ENCODE measurements at places on chromosomes 2 and 18. TPM values are rescaled to one million over a fixed set of nuclear protein-coding genes. Genes with fewer than 3 reads are reported as not detected.
A peak's percentile ranks its signal among the peaks of the same experiment; 100 is the strongest.

DNA sequence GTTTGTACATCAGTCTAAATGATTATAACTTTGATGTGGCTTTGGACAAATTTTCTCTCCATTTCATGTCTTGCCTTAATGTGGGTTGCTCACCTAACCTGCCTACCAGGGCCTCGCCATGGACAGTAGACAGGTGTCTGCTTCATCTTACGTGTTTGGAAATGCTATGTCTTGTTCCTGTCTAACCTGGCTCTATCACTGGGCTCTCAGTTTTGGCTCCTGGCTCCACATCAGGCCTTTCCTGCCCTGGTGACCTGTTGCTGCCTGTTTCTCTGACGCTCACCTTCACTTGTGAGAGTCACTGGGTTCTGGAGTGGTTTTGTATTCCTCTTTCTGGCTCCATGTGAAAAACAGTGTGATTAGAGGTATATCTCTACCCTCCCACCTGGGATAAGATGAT, 65.9 kb downstream of the PHLPP1 start:
- DNase-seq, result no peak

DNA sequence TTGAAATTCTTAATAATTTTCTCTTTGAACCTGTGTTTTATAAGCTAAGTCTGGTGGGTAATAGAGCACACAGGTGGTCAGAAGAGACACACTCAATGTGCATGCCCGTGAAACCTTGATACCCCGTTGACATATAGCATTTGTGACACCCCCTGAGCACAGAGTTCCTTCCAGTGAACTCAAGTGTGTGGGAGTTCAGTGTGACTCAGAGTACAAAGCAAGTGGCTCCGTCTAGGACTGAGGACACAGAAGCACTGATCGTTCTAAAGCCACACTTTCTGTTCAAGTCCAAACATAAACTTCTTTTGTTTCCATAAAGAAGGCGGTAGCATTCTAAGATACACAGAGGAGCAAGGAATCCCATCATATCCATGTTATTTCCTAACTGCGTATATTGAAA, 523.6 kb downstream of the PID1 start:
- no peak for DNase-seq

The MC2R gene
- total RNA-seq, result not detected

GRCh38 chr18:37987901-37988300, 422.3 kb upstream of the CELF4 start:
- DNase-seq, result no peak

The ZNF407 gene
- total RNA-seq, result 22.8 TPM

GRCh38 chr2:120103723-120104467, 91.0 kb downstream of the EPB41L5 start:
- no peak for DNase-seq

DNA sequence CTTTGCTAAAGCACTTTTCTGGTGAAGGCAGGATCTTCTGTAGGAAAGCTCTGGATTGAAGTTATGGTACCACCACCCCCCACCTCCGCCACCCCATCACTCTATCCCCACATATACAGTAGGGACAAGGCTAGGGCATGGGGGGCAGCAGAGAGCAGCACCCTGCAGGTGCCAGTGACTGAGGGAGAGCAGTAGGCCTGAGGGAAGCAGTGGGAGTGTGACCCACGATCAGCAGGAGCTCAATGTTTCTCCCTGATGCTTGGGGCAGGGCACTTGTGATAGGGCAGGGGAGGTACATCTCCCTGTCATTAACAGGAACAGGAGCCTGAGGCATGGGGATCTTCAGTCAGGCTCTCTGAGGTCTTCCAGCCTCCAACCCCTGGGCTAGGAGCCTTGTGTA, 121.6 kb downstream of the ZFP36L2 start:
- no peak for DNase-seq

The FZD7 gene
- total RNA-seq, result 26.4 TPM

DNA sequence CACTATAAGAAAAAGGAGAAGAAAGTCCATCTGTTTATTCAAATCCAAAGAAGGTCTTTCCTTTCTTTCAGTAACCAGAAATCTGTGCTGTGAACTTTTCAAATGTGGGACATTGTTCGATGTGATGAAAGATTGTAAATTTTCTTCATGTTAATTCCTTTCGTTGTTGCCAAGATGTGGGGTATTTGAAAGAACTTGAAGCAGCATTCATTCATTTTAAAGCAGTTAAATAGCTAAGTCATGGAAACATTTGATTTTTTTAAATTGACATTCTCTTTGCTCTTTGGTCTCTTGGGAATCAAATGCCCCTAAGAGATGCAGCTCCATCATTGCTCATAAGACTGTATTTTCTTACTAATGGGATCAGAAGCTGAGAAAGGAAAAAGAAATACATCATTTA, 93.7 kb upstream of the EHBP1 start:
- DNase-seq, result no peak

DNA sequence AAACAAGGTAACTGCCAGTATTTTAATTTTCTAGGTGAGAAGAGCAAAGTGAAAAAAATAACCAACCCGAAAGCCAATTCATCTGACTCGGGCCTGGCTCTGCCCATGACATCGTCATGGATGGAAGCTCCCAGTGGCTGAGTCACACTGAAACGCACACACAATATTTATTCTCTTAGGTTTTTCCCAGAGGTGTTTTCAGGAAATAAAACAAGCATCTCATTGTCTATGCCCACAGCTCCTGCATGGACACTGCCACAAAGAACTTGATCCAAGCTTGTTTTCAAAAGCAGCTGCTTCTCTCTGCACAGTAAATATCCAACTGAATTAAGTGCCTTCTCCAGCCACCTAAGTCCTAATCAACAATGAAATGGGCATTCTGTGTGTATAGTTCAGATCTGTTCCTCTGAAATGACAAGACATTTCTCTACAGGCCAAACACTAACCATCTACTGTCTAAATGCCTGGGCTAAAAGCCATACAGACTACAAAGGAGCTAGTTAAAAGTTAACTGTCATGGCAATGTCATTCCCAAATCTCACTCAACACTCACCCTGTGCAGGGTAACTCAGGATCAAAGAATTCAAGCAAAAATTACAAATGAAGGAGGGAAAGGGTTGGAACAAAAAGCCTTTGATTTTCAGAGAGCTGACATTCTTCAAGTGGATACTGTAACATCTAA, 62.9 kb downstream of the RPL31 start:
- no peak for DNase-seq

DNA sequence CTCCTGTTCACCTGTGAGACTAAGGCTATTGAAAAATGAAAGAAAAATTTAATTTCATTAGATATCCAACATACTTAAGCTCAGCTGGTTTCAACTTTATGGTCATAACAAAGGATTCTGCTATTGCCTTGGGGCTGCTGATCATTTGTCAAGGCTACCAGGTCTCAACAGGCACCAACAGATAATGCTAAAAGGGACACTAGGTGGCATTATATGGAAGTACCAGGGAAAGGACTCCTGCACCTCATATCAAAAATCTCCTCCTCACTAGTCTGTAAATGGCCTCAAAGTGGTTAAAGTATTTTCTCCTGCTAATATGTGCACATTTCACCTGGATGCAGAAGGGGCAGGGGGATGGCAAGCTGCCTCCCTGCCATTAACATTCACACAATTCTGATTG, 167.9 kb upstream of the REG3A start:
- DNase-seq, result no peak

- no peak for DNase-seq
Measured at GRCh38 chr2:26473796-26474195, 4.1 kb downstream of the OTOF start.

- DNase-seq, result no peak
Measured at GRCh38 chr2:88091943-88092342, 24.3 kb downstream of the SMYD1 start.

DNA sequence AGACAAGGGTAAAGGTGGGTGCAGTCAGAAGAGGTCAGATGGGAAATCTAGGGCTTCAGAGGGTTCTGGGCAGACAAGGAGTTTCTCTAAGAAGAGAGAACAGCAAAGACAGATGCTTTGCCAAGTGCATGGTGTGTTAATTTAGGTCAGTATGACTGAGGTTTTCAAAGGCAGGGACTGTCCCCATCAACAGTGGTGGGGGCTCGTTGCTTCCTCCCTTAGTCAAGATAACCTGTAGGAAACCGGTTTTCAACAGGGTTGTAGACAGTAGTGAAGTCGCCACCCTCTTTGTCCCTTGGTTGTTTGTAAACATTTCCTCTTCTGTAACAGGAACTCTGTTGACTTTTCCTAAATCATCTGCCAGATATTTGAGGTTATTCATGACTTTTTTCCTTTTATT, 11.6 kb downstream of the RAB12 start:
- no peak for DNase-seq

GRCh38 chr18:31677592-31677991, 6.8 kb downstream of the B4GALT6 start:
- no peak for DNase-seq

The GAD1 gene
- 60.9 TPM for total RNA-seq

- no peak for DNase-seq
Measured at GRCh38 chr18:9215221-9215933, 78.8 kb downstream of the ANKRD12 start.

GRCh38 chr2:1418566-1418965, 5.3 kb downstream of the TPO start:
- peak; percentile 90 for DNase-seq

DNA sequence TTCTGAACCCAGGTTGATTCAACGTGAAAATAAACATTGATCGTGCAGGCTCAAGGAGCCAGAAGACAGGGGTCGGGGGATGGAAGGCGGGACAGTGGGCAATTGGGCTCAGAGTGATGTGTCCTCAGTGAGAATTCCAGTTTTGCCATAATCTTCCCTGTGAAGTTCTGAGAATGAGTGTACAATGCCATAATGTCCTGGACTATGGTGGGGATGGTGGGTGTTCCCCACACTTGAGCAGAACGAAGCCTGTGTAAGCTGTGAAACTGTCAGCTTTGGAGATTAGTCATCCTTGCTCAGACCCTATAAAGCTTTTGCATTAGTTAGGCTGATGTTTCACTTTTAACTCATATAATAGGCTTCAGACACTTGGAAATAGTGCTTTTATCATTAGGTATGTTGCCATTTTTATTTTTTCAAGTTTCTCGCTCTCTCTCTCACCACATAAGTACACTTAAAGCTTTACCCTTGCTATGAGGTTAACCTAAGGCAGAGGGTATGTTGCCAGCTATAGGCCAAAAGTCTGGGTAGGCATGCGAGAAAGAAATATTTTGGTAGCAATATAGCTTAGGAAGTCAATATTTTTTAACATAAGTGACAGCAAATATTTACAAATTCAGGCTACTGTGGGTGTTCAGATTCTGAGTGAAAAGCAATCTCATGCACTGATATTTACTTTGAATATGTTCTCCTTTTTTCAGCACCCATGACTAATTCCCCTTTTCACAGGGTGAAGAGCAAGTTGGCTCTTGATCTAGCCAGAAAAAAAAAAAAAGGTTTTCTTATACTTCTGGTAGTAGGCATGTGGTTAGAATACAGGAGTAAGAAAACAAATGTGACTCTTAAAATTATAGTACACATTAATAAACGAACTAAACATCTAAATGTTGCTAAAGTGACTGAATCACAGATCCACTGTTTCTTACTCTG, 47.2 kb downstream of the CDC42EP3 start:
- no peak for DNase-seq

The GREB1 gene
- 14.4 TPM for total RNA-seq

GRCh38 chr2:237020090-237020489, 65.6 kb upstream of the COPS8 start:
- DNase-seq, result no peak

- no peak for DNase-seq
Measured at GRCh38 chr2:3368261-3368722, 9.3 kb downstream of the EIPR1 start.

GRCh38 chr2:203811491-203812221, 55.9 kb upstream of the CTLA4 start:
- DNase-seq, result no peak

The LPIN1 gene
- 33.4 TPM for total RNA-seq

The ARL4C gene
- 19.2 TPM for total RNA-seq

The THAP4 gene
- total RNA-seq, result 18.5 TPM

DNA sequence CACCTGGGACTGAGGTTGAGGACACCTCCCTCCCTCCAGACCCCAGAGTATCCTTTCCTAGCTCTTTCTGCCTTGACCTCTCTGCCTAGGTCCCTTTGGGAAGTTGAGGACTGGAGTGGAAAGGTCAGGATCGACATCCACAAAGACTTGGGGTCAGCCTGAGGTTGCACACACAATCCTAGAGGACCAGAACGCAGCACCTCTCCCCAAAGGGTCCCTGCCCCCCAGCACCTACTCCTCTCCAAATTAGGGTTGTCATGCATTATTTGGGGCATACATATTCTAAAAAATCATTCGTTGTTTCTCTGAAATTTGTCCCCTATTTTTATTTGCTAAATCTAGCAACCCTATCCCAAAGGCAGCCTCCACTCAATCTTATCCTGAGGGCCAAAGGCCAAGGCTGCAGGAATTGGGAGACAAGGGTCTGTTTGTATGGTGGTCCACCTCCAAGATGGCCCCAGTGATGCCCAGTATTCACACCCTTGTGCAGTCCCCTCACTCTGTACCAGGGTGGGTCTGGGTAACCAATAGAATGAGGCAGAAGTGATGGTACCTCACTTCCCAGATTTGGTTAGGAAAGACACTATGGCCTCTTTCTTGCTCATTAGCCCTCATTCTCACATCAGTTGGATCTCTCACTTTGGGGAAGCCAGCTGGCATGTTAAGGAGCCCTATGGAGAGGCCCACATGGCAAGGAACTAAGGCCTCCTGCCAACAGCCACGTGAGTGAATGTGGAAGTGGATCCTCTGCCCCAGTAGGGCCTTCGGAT, 3.5 kb upstream of the CHRNG start:
- DNase-seq, result no peak

The GAREM1 gene
- 19.7 TPM for total RNA-seq

GRCh38 chr2:68908392-68908970, 37.3 kb upstream of the BMP10 start:
- DNase-seq, result no peak

The SULT1C3 gene
- not detected for total RNA-seq

DNA sequence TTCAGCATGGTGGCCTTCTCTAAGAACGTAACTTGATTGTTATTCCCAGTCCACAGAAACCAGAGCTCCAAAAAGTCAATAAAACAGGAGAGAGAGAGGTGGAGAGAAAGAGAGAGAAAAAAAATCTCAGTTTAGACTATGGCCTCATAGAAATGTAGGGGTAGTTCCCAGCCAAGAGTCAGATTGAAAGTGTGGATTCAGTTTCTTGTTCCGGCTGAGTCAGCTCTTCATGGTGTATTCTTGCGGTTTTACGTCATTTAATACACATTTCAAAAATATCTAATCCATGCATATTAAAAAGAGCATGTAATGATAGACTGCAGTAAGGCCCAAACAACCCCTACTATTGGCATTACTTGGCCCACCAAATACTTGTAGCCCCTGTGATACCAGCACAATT, 303.9 kb downstream of the ETAA1 start:
- DNase-seq, result no peak

GRCh38 chr2:134137182-134137611, 116.7 kb upstream of the MGAT5 start:
- no peak for DNase-seq
